ENCODE measurements at places on chromosomes 3 and 15.

GRCh38 chr3:131819381-131820055, 215.3 kb downstream of the CPNE4 start:
- DNase-seq: no peak

DNA sequence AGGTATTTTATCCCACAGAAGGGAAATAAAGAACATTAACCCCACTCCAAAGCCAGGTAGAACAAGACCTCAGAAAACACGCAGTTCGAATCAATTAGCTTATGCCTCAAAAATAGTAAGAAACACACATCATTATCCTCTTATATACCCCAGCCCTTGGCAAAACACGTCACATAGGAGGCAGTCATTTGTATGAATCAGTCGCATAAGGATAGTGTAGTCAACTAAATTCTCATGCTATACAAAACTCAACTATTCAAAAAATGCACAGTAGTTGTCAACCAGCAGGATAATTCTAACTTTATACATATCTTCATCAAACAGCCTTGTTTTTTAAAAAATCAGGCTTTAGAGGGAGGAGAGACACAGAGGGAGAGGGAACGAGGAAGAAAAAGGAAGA, 298.4 kb downstream of the FOXP1 start:
- no peak for DNase-seq

GRCh38 chr3:54087581-54088410, 34.6 kb upstream of the CACNA2D3 start:
- peak; percentile 26 for DNase-seq

DNA sequence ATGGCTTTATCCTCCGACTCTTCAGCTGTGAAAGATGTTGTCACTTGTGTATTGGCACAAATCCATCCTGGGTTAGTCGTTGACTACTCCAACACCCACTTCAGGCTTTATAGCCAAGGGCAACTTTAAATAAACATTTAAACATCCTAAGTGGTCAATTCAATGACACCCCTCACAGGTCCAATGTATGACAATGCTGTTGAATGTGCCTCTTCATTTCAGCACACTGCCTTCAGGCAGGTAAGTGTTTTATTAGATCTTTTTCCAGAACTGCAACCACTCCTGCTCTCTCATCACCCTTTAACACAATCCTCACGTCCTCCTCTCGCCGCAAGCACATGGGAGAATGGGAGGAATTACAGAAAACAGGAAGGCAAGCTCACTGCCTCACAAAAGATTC, 30.3 kb downstream of the IL12A start:
- no peak for DNase-seq

- DNase-seq: no peak
Measured at GRCh38 chr3:197372047-197372661, 73.7 kb upstream of the DLG1 start.

DNA sequence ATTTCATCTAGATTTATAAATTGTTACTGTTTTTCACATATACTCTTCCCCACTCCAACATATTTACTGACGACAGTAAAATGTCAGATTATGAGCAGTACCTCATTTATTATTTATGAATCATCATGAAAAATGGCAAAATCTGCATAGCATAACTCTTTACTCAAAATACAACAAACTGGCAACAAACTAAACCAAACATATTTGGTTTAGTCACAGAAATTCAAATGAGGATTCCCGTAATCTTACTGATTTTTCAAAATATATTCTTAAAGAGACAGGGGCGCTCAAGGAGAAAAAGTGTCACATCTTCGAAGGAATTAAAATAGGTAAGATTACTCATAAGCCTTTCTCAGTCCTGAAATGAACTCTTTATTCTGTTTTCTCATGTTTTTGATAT, 3.0 kb upstream of the GPR87 start:
- no peak for DNase-seq

GRCh38 chr3:168431491-168431890, 335.8 kb upstream of the GOLIM4 start:
- no peak for DNase-seq

- no peak for DNase-seq
Measured at GRCh38 chr3:41627477-41628087, 334.3 kb downstream of the ULK4 start.

- no peak for DNase-seq
Measured at GRCh38 chr15:41954036-41954435, 18.3 kb downstream of the EHD4 start.

DNA sequence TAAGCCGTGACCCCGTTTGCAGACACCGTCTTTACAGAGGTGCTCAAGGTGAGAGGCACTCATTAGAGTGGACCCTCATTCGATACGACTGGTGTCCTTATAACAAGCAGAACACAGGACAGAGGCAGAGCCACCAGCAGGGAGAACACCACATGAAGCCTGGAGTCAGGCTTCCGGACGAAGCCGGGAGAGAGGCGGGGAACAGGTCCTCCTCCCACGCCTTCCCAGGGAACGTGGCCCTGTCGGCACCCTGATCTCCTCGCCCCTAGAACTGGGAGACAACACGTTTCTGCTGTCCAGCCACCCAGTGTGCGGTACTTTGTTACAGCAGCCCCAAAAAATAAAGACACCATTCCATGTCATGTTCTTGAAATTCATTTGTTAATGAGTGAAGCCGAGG, 33.6 kb downstream of the ZDHHC19 start:
- DNase-seq: no peak

GRCh38 chr3:174821477-174821876, 37.7 kb upstream of the NAALADL2 start:
- no peak for DNase-seq

DNA sequence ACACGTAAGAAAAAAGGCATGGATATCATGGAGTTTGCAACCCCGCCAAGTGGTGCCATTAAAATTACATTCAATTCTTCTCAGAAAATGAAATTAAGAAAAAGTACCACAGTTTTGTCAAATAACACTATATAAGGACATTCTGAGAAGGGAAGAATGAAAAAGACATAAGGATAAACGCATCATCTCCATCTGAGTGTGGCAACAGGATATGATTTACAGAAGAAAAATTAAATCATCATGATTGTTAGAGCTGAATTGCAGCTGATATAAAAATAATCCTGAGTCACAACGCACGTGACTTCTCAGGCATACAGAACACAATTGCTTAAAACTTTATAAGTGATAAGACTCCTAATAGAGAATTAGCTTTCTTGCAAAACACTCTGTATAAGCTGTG, 133.8 kb downstream of the GREM1 start:
- DNase-seq: no peak

GRCh38 chr3:41572092-41572491, 372.8 kb downstream of the CTNNB1 start:
- no peak for DNase-seq

- no peak for DNase-seq
Measured at GRCh38 chr3:105629718-105630117, 239.1 kb downstream of the CBLB start.

GRCh38 chr3:171687581-171687980, 122.7 kb downstream of the PLD1 start:
- no peak for DNase-seq

GRCh38 chr15:90697175-90697574, 20.0 kb upstream of the BLM start:
- no peak for DNase-seq

GRCh38 chr3:76307556-76307955, 522.2 kb upstream of the ZNF717 start:
- DNase-seq: no peak

GRCh38 chr3:127001486-127002194, 18.7 kb downstream of the PLXNA1 start:
- DNase-seq: no peak

- DNase-seq: no peak
Measured at GRCh38 chr3:50623840-50624474, 7.0 kb downstream of the MAPKAPK3 start.

DNA sequence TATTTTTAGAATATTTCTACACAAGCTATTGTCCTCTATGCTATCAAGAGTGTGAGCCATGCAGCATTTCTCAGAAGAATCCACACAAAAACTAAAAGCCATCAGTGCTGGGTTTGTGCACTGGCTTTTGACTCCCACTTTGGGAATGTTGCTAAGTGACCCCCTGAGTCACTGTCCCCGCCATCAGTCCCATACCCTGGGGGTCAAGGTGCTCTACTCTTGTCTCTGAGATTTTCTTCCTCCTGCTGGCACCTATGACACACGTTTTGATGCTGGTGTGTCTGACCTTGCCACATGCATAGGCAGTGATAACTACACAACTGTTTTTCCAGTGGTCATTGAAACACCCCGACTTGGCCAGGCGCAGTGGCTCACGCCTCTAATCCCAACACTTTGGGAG, 19.8 kb downstream of the CMTM7 start:
- no peak for DNase-seq

DNA sequence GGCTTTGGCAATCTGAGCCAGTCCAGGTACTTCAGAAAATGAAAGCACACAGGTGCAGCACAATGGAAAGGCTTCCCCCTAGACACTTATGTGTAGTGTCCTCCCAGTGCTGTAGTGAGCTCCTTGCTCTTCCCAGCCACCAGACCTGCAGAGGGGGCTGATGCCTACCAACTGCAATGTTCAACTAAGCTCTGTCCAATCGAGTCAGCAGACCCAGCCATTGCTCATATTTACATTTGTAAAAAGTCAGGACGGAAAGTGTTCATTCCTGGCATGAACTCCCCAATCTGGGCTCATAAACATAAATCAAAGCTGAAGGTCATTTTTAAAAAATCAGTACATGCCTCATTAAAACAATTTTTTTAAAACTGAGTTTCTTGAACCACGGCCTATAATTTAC, 73.0 kb downstream of the FOXP1 start:
- no peak for DNase-seq

- DNase-seq: no peak
Measured at GRCh38 chr15:66505430-66505811, 295 bp downstream of the ZWILCH start.

GRCh38 chr3:110799271-110799670, 272.3 kb upstream of the NECTIN3 start:
- no peak for DNase-seq

GRCh38 chr3:110293660-110294059, 778.0 kb upstream of the NECTIN3 start:
- no peak for DNase-seq

- DNase-seq: no peak
Measured at GRCh38 chr3:71300951-71301393, 282.6 kb downstream of the FOXP1 start.
